ENCODE measurements at places on chromosomes 5 and 9.

DNA sequence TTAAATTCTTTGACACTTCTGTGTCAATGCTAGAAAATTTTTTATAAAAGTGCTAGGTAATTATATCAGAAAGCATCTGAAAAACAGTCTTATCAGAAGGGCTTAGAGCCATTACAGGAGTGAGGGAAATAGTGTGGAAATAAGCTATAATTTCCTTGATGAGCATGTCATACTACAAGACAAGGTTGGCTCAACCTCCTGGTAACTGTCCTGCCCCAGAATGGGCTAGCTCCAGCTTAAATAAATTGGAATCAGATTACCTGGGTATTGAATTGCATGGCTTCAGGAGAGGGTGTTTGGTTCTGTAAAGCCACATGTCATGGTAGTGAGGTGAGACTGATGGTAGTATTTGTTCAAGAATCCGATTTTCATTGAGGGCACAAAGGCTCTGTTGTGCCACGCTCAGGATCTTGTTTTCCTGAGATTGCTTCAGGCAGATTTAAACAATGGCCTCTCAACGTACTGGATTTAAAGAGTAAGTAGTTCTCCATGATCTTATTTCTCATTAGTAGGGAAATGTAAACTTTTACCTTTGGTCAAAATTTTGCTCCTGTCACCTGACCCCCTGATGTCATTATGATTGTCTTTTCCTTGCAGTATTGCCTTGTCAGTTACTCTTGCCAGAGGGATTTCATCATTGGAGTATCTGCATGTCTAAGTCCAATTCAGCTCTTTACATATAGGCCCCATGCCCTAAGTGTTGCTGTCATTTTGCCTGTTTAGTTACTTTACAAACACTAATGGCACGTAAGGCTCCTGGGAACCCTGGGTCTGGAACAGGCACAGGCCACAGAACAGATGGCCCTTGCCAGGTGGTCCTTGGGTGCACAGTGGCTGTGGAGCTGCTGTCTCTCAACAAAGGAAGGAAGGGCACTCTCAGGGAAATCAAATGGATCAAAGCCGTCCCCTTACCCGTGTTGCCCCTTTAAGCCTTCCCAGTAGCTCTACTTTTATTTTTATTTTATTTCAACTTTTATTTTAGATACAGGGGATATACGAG is 21.3 kb downstream of the TRIO start:
- no peak for DNase-seq

DNA sequence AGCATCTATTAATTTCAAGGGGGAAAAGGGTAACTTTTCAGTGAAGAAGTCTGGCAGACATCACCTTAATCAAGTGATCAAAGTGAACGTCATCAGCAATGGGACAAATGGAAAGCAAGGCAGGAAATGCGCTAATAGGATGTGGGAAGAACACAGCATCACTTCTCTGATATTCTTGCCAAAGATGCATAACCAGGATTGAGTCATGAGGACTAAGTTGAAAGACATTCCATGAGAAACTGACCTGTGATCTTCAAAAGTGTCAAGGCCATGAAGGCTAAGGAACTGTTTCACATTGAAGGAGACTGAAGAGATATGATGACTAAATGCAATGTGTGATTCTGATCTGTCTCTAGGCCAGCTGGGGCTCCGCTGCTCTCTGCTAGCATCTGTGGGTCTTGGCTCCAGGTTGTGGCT is 92.9 kb downstream of the NDFIP1 start:
- peak; percentile 99 for DNase-seq

DNA sequence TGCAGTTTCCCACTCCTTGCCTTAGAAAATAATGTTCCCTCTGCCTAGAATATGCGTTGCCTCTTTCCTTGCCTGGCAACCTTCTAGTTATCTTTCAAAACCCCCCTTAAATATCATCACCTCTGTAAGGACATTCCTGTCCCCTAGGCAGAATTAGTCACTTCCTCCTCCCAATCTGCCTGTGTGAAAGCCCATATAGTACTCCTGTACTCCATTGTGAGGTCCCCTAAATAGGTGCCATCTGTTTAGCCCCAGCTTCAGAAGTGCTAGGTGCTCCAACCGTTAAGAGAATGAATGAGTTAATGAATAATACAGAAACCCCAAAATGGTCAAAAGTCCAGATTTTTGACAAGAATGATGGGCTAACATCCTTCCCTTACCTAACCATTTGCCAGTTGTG is 181.4 kb downstream of the GDNF start:
- no peak for DNase-seq

GRCh38 chr9:34689512-34689911 is 1.6 kb downstream of the CCL19 start:
- DNase-seq, result no peak

DNA sequence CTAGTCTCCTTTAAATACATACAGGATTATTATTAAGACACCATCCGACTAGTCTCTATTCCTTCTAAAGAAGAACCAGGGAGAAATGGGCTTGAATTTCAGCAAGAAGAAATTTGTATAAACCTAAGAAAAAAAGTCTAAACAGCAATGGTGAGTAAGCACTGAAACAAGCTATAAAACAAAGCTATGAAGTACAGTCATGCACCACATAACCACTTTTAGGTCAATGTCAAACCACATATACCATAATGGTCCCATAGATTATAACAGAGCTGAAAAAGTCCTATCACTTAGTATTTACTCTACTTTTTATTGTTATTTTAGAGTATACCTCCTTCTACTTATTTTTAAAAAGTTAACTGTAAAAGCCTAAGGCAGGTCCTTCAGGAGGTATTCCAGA is 102.0 kb upstream of the NFIB start:
- DNase-seq, result peak; percentile 33

DNA sequence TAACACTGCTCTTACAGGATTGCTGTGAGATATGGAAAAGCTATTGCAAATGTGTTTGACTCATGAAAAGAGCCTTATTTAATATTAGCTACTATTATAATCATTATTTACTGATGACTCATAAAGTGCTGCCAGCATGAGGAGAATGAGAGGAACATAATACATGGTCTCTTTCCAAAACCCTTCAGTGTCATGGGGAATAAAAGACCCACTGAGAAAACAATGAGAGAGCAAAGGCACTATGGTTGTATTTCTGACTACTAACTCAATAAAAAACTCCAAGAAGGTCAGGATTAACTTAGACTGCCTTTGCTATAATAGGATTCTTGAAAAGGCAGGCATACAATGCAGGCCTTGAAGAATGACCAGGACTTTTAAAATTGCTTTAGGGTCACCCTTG is 633.5 kb downstream of the DTWD2 start:
- no peak for DNase-seq

GRCh38 chr5:181230551-181230950 is 7.5 kb downstream of the TRIM41 start:
- no peak for DNase-seq
